ENCODE measurements at places on chromosomes 2 and 18.

GRCh38 chr2:97749581-97749980 lies 36.2 kb downstream of the ZAP70 start:
- DNase-seq, result no peak

DNA sequence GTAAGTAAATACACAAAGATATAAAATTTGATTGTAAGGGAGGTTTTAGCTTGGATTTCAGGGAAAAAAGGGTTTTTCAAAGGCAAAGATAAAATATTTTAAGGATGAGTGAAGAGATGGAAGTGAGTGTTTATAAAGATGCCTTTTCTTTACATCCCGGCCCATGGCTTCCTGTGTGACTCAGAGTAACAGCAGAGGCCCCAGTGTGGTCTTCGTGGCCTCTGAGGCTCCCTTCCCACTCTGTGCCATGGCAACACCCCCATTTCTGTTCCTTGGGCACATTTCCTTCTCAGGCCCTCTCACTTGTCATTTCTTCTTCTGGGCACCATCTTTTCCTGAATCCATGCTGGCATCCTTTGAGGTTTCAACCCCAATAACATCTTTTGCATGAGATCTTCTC lies 92.6 kb upstream of the TMEM18 start:
- DNase-seq, result no peak

DNA sequence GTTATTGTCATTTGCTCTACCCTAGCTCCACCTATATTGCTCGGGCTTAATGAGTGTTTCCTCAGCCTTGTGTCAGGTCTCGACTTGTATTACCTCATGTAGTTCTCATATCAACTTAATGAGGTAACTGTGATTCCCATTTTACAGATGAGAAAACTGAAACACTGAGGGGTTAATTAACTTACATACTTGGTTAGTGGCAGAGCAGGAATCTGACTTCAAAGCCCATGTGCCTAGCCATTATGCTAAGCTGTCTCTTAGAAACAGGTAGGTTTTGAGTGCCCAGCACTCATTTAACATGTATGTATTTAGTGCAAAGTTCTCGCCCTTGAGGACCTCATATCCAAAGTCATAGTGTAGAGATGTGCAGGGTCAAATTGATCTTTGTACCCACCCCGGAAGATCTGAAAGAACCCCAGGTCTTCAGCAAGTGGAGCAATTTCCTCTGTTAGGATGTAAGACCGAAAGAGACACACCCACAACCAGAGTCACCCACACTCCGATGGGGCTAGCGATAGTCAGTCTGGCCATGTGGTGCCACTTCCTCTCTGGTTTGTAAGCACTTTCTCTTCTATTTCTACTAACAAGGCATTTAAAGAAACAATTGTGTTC lies 121.0 kb upstream of the SLC39A10 start:
- DNase-seq, result peak; percentile 58

DNA sequence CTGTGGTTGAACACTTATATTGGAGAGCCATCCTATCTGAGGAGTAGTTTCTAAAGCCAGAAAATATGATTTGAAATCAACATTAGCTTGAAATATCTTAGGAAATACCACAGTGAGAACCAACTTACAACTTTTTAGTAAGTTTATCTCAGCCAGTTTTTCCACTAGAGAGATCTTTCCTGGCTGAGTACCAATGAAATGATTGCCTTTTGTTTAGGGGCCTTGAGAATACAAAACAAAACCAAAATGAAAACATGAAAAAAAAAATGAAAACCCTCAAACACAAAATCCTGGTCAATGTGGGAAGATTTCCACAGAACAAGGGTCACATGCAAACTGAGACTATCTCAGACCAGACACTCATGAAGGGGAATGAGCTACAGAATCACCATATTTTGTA lies 429.0 kb downstream of the SETBP1 start:
- no peak for DNase-seq
